Activated naive CD4-positive, alpha-beta T cell treated with anti-CD3 and anti-CD28 coated beads, Interleukin-2, amount 10 ng/mL, durations not matched to agents 7 days and 5 days (primary cell): ENCODE measurements at places on chromosomes 1 and 21.
A peak's percentile ranks its signal among the peaks of the same experiment; 100 is the strongest.

DNA sequence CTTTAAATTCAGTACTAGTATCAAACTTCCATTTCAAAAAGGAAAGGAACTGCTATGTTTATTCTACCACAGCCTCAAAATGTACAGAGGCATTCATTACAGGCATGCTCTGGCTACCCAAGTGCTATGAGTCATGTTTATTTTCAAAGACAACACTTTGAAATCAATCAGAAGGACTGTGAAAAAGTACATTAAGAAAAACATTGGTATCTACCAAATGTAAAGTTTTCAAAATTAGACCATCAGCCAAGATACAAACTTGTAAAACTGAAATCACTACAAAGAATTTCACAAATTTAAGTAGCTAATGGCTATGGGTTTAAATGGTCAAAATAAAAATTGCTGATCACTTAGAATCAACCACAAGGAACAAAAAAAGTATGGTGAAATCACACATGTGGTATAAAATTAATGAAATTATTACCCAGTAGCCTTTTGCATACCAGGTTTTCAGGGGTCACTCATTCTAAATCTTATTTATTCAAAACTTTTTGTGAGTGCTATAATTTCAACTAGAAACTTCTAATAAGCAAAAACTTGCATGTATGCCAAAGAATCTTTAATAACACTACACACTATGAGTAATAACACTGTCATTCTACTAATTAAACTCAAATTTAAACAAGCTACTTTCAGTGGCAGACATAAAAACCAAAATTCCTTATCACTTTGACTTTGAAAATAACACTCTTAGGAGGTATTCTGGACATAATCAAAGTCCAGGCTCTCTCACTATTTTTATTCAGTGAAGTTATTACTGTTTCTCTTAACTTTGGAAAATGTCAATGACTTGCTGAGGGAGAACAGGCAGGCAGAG is 49.2 kb downstream of the ENAH start:
- no peaks in the 10 kb centered on the region for H3K4me1 ChIP-seq
- H3K27me3 ChIP-seq: no peaks in the 10 kb centered on the region
- no peaks in the 10 kb centered on the region for H3K36me3 ChIP-seq
- no peak overlapping the region for H3K27ac ChIP-seq
- no peak for DNase-seq

- H3K36me3 ChIP-seq: no peaks in the 10 kb centered on the region
- DNase-seq: no peak
- H3K4me1 ChIP-seq: no peaks in the 10 kb centered on the region
- H3K27ac ChIP-seq: no peak overlapping the region
Measured at GRCh38 chr1:2435746-2436355, 23.5 kb upstream of the PEX10 start.

DNA sequence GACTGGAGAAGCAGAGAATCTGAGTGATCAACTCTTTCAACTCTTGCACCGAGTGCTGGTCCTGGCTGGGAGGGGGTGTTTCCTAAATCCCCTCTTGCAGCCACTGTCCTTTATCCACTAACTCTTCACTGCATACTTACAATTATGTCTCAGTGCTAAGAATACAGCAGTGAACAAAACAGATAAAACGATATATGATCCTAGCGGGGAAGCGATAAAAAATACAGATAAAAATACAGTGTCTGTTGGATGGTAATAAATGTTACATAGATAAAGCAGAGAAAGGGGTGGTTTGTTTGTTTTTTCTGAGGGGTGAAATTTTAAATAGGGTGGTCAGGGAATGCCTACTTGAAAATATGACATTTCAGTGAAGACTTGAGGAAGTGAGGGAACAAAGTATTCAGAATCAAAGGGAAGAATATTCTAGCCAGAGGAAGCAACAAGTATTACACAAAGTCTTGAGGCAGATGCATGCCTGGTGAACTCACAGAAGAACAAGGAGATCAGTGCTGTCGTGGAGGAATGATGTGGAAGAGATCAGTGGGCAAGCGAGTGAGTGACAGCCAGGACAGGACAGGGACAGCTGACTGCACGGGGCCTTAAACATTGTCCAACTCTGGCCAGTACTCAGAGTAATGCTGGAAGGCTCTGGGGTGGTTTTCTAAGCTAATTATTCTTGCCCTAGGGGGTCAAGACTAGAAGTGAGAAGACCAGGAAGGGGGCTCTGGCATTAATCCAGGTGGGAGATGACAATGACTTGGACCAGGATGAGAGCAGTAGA is 110.0 kb downstream of the APP start:
- H3K36me3 ChIP-seq: no peaks in the 10 kb centered on the region
- H3K27me3 ChIP-seq: no peaks in the 10 kb centered on the region
- H3K4me1 ChIP-seq: no peaks in the 10 kb centered on the region
- DNase-seq: no peak
- H3K4me3 ChIP-seq: no peak overlapping the region

GRCh38 chr1:41735631-41736260 is 183.0 kb downstream of the HIVEP3 start:
- H3K27ac ChIP-seq: no peak overlapping the region
- H3K4me3 ChIP-seq: no peak overlapping the region
- peaks cover 6% of the 10 kb centered on the region for H3K36me3 ChIP-seq
- no peak for DNase-seq
- H3K27me3 ChIP-seq: peaks cover 25% of the 10 kb centered on the region

GRCh38 chr1:101295209-101295608 is 58.4 kb downstream of the S1PR1 start:
- peaks cover 52% of the 10 kb centered on the region for H3K4me1 ChIP-seq
- H3K27ac ChIP-seq: no peak overlapping the region
- H3K36me3 ChIP-seq: peaks cover 6% of the 10 kb centered on the region

DNA sequence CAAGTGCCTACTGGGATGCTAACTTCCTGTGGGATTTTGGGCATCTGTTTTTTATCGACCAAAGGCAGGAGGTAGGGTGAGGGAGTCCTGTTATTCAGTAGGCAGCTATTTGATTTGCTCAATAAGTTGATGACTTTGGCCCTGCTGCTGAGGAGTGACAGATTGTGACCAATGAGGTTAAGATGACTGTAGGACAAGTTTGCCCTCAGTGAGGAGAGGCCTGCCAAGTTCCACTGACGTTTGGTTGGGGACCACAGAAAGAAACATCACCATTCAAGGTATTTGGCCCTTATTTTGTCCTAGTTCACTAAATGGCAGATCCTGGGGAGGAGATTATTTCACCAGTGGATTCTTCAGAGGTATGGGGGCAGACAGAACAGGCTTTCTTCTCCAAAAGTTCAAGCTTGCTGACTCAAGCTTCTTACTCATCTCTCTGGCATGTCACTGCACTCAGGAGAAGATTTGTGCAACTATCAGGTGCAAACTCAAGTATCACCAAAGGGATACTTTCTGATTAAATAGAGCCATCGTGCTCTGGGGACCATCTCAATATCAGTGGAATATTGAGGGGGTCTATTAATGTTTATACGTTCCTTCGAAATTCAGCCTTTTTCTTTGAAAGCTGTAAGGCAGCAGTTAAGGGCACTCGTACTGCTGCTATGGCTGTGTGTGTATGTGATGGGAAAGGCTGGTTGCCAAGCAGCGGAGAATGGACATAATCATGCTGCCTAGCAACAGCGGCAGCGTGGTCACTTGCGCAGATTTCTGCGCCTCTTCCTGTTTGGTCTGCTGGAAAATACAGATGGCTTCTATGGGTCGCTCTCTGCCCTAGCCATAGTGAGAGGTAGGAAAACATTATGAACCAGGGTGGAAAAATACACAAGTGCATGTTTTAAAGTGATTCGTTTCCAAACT is 78.7 kb downstream of the PBX1 start:
- no peak overlapping the region for H3K4me3 ChIP-seq
- H3K27ac ChIP-seq: no peak overlapping the region
- DNase-seq: no peak

- peaks cover 65% of the 10 kb centered on the region for H3K36me3 ChIP-seq
- no peak for DNase-seq
- H3K4me1 ChIP-seq: no peaks in the 10 kb centered on the region
- no peaks in the 10 kb centered on the region for H3K27me3 ChIP-seq
- no peak overlapping the region for H3K27ac ChIP-seq
Measured at GRCh38 chr1:40495315-40495903, 13.2 kb upstream of the EXO5 start.

GRCh38 chr1:191358724-191359123 is 799.5 kb upstream of the RGS18 start:
- no peak for DNase-seq
- no peak overlapping the region for H3K27ac ChIP-seq
- no peaks in the 10 kb centered on the region for H3K4me1 ChIP-seq
- H3K4me3 ChIP-seq: no peak overlapping the region
- no peaks in the 10 kb centered on the region for H3K27me3 ChIP-seq

- no peak overlapping the region for H3K4me3 ChIP-seq
- H3K36me3 ChIP-seq: no peaks in the 10 kb centered on the region
- no peak overlapping the region for H3K27ac ChIP-seq
- DNase-seq: no peak
- H3K4me1 ChIP-seq: no peaks in the 10 kb centered on the region
Measured at GRCh38 chr1:58402444-58402843, 144.1 kb downstream of the OMA1 start.

DNA sequence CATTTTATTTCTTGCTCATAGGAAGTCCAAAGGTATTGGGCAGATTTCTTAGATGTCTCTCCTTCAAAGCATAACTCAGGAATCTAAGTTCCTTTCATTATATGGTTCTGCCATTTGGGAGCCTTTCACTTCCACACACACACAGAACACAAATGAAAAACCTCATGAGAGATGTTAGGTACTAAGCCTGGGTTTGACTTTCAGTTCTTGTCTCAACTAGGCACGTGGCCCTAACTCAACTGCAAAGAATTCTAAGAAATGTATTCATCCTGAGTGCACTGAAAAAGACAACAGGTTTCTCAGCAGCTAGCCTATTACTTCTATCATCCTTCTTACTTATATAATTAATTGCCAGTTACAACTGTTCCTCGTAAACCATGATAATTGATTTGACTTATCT is 190.0 kb upstream of the SAMSN1 start:
- no peak overlapping the region for H3K4me3 ChIP-seq
- peaks cover 16% of the 10 kb centered on the region for H3K36me3 ChIP-seq
- H3K27me3 ChIP-seq: no peaks in the 10 kb centered on the region
- DNase-seq: peak; percentile 31
